ENCODE measurements at places on chromosomes 3 and 15. TPM values are rescaled to one million over a fixed set of nuclear protein-coding genes. Genes with fewer than 3 reads are reported as not detected.

DNA sequence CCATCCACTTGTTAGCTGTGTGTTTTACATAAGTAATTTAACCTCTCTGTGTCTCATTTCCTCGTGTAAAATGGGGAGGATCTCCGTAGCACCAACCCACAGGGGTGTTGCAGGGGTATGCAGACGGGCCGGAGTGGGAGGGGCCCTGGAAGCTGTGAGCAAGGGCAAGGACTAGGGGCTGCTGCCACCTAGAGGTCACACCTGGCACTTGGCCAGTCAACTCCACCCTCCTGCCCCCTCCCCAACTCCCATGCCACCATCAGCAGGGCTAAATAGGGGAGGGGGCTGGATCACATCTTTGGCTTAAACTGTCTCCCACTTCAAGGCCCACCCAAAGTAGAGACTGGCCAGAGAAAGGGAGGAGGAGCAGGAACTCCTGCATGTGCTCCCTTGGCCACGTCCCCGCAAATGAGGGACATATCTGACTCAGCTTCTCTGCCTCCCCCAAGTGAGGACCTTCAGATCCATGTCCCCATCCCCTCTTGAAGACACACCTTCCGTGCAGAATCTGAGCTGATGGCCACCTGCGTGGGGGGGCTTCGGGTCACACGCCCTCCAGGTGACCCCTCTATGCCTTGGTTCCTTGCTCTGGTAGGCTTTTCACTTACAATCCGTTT lies 2.6 kb downstream of the CCDC9B start:
- no peaks in the 10 kb centered on the region for H3K27me3 ChIP-seq
- peak overlapping the region; percentile 97 for H3K27ac ChIP-seq
- no peak overlapping the region for H3K4me3 ChIP-seq
- DNase-seq: peak; percentile 81
- no peaks in the 10 kb centered on the region for H3K36me3 ChIP-seq

CLK3 gene
- total RNA-seq: 420 TPM

GRCh38 chr3:119530456-119530855 lies 29.0 kb downstream of the CD80 start:
- no peak overlapping the region for H3K27ac ChIP-seq
- no peaks in the 10 kb centered on the region for H3K4me1 ChIP-seq
- DNase-seq: no peak
- no peaks in the 10 kb centered on the region for H3K27me3 ChIP-seq
- no peaks in the 10 kb centered on the region for H3K36me3 ChIP-seq
- H3K4me3 ChIP-seq: no peak overlapping the region

- H3K27me3 ChIP-seq: no peaks in the 10 kb centered on the region
- no peak overlapping the region for H3K4me3 ChIP-seq
- no peak for DNase-seq
- H3K4me1 ChIP-seq: peaks cover 59% of the 10 kb centered on the region
- H3K36me3 ChIP-seq: no peaks in the 10 kb centered on the region
Measured at GRCh38 chr3:120436523-120437050, 14.2 kb downstream of the FSTL1 start.

DNA sequence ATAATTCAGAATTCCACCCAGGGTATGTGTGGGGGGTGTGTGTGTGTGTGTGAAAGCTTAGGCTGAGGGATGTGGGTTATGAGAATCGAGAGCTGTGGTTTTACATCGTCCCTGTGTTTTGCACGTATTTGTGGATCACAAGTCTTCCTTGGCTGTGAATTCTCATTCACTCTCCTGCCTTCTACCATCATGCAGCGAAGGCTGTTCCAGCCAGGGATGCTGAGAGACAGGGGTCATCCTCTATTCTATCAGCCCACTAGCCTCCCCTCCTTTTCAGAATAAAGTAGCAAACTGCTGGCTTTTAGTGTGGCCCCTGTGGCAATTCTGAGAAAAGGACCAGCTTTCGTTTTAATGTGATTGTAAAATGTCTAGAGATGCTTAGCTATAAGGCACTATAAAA lies 460.6 kb upstream of the NR2F2 start:
- no peaks in the 10 kb centered on the region for H3K4me1 ChIP-seq
- no peak for DNase-seq
- H3K4me3 ChIP-seq: no peak overlapping the region
- H3K27me3 ChIP-seq: no peaks in the 10 kb centered on the region
- no peaks in the 10 kb centered on the region for H3K36me3 ChIP-seq

DNA sequence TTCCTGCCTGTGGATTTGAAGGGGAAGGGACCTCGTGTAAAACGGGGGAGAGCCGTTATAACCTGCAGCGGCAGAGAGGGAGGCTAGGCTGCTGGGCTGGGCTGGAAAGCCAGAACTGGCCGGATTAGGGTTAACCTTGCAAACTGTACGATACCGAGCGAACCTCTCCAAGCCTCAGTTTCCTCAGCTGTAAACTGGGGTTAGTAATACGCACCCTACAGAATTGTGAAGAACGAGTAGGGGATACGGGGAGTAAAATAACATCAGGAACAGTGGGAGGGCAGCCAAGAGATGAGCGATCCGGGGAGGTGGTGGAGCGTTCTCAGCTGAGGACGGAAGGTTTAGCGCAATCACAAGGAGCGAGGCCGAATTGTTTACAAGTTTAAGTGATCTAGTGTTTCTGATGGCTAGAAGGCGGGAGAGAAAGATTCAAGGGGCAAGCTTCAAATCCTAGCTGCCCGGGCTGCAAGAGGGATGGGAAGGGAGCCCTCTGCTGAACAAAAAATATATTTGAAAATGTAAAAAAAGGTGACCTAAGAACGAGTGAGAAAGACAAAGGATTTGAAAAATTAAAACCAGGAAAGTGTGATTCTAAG lies 768 bp upstream of the SEMA5B start:
- no peak overlapping the region for H3K27ac ChIP-seq
- peaks cover 90% of the 10 kb centered on the region for H3K27me3 ChIP-seq
- peaks cover 12% of the 10 kb centered on the region for H3K4me1 ChIP-seq

DNA sequence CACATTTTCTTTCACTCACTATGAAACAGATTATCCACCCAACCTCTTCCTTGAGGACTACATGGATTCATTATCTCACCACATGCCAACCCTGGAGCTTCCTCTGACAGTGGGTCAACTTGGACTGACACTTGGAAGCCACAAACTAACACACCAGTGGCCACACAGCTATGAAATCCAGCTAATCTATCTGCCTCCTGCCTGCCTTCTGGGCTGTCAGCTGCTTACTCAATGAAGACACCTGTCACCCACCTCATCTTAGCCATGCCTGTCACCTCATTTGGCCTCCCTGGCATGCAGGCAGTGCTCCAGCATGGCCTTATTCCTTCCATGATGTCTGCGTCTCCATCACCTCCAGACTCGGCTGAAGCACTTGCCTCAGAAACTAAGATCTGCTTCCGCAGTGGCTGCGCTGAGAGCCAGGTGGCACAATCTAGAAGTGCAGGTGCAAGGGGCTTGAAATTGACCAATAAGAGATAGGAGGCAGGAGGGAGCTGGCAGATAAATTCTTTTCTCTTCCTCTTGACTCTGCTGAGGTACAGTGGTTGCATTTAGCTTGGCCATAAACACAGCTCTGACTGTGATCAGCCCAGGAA lies 105.2 kb upstream of the RNF7 start:
- H3K36me3 ChIP-seq: no peaks in the 10 kb centered on the region
- no peak for DNase-seq
- no peak overlapping the region for H3K27ac ChIP-seq

GRCh38 chr15:33724321-33725036 lies 243.8 kb upstream of the CHRM5 start:
- no peaks in the 10 kb centered on the region for H3K36me3 ChIP-seq
- H3K27me3 ChIP-seq: no peaks in the 10 kb centered on the region
- H3K4me1 ChIP-seq: no peaks in the 10 kb centered on the region
- no peak overlapping the region for H3K27ac ChIP-seq
- no peak for DNase-seq

HES1 gene
- 91.9 TPM for total RNA-seq

DNA sequence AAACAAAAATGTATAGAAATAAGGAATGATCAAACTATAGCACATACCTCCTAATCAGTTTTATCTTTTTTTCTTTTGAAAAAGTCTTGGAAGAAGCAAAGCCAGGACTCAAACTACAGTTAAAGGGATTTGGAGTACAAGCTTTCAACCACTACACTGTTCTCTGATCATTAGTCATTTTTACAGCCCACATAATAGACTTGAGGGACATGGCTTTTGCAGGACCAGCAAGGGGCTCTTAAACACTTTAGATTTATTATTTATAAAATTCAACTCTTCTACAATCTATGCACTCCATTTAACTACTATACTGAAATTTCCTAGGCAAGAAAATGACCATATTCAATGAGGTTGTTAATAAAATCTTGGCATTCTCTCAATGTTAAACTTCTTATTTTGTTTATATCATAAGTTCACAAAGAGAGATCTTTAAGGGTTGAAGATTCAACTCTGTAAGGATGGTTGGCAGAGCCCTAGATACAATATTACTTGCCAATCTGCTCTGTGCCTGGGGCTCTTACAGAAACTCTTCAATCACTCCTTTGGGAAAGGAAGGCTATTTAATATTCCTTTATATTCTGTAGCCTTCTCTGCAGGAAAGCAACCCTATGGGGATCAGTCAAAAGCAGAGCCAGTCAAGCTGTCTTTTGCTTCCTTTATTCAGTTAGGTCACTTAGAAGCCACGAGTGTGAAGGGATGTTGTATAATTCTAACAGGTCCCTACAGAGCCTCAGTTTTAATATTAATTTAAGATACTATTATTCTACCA lies 557.7 kb upstream of the SGO1 start:
- DNase-seq: no peak
- no peak overlapping the region for H3K27ac ChIP-seq
- H3K4me1 ChIP-seq: no peaks in the 10 kb centered on the region
- H3K36me3 ChIP-seq: no peaks in the 10 kb centered on the region
- no peak overlapping the region for H3K4me3 ChIP-seq

GRCh38 chr3:17730318-17730967 lies 12.0 kb downstream of the TBC1D5 start:
- peak; percentile 50 for DNase-seq
- no peaks in the 10 kb centered on the region for H3K4me1 ChIP-seq
- H3K27ac ChIP-seq: no peak overlapping the region
- H3K4me3 ChIP-seq: no peak overlapping the region
- H3K36me3 ChIP-seq: no peaks in the 10 kb centered on the region
- H3K27me3 ChIP-seq: no peaks in the 10 kb centered on the region

GRCh38 chr3:52407779-52408178 lies 37.1 kb downstream of the SEMA3G start:
- no peaks in the 10 kb centered on the region for H3K27me3 ChIP-seq
- H3K4me3 ChIP-seq: no peak overlapping the region
- H3K4me1 ChIP-seq: peaks cover 49% of the 10 kb centered on the region
- H3K27ac ChIP-seq: no peak overlapping the region

OXNAD1 gene
- 91.1 TPM for total RNA-seq

DNA sequence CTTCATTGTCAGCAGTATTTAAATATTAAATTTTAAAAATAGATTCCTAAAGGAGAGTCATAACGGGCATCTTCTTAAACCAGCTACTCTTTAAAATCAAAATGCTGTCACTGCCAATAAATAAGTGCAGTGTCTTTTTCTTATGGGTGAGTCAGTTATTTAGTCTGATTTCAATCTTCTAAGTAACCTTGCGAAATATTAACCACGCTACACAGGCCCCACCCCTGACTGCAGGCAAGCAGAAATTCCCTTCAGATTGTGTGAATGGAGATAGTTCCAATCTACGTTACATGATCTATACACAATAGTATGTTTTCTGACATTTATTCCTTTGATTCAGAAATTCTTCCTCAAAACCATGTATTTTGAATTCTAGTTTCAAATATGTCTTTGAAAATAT lies 141.5 kb downstream of the GADL1 start:
- no peaks in the 10 kb centered on the region for H3K36me3 ChIP-seq
- peaks cover 6% of the 10 kb centered on the region for H3K4me1 ChIP-seq
- H3K4me3 ChIP-seq: no peak overlapping the region
- H3K27ac ChIP-seq: no peak overlapping the region

DNA sequence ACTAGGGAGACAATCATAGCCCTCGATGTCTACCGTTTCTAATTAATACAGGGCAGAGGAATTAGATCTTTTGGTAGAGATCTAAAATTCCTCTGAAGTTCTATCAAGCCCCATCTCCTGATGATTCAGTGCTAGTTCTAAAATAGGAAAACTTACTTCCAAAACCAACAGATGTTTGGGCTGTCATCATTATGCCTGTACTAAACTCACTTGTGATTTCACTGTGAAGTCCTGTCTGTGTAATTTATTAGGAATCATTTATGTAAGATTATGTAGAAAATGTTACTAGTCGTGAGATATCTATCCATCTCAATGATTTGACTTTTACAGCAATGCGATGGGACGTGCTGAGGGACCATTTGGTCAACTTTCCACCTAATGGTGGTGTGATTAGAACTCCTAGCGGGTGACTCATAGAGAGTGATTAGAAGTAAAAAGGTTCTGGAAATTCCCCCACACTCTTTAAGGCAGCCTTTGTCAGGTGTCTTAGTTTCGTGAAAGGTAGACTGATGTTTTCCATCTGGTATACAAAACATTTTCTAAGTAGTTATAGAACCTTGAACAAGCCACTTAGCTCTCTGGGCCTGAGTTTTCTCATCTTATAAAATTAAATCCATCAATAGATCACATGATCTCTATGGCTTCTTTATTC lies 34.2 kb downstream of the LIPC start:
- DNase-seq: no peak
- H3K36me3 ChIP-seq: no peaks in the 10 kb centered on the region
- peaks cover 2% of the 10 kb centered on the region for H3K4me1 ChIP-seq
- H3K4me3 ChIP-seq: no peak overlapping the region
- no peak overlapping the region for H3K27ac ChIP-seq
- H3K27me3 ChIP-seq: no peaks in the 10 kb centered on the region

DNA sequence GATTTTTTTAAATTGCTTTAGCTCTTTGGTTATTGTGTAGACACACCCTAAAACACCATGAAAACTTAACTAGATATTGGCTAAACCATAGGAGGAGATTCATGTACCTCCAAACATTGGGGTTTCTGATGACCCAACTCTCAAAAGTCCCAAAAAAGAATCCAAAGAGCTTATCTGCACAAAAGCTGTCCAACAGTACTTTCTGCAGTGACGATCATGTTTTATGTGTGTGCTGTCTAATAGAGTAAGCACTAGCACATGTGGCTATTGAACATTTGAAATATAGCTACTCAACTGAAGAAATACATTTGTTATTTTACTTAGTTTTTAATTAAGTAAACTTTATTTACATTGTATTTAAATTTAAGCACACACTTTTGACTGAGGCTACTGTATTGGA lies 818.2 kb upstream of the LMCD1 start:
- no peak for DNase-seq
- no peaks in the 10 kb centered on the region for H3K36me3 ChIP-seq
- H3K27me3 ChIP-seq: no peaks in the 10 kb centered on the region
- H3K4me1 ChIP-seq: no peaks in the 10 kb centered on the region
- no peak overlapping the region for H3K4me3 ChIP-seq

DNA sequence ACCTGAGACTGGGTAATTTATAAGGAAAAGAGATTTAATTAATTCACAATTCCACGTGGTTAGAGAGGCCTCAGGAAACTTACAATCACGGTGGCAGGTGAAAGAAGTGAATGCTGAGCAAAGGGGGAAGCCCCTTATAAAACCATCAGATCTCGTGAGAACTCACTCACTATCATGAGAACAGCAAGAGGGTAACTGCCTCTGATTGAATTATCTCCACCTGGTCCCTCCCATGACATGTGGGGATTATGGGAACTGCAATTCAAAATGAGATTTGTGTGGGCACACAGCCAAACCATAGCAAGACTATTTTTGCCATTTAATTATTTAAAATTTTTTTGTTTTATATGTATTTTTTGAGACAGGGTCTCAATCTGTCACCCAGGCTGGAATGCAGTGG lies 27.0 kb upstream of the KCTD6 start:
- no peaks in the 10 kb centered on the region for H3K27me3 ChIP-seq
- H3K4me1 ChIP-seq: peaks cover 6% of the 10 kb centered on the region
- no peak for DNase-seq
- no peak overlapping the region for H3K4me3 ChIP-seq

GRCh38 chr3:98008855-98009254 lies 26.3 kb downstream of the GABRR3 start:
- no peak for DNase-seq
- H3K4me1 ChIP-seq: peaks cover 4% of the 10 kb centered on the region
- no peak overlapping the region for H3K4me3 ChIP-seq
- H3K36me3 ChIP-seq: no peaks in the 10 kb centered on the region
